ENCODE measurements at places on chromosomes 1 and 21.

GRCh38 chr1:59135761-59136255 is 161.1 kb upstream of the FGGY start:
- DNase-seq = no peak

GRCh38 chr1:202213361-202214088 is 19.9 kb downstream of the LGR6 start:
- DNase-seq = no peak

- no peak for DNase-seq
Measured at GRCh38 chr1:214569357-214570004, 18.1 kb upstream of the PTPN14 start.

GRCh38 chr1:156999596-157000320 is 45.8 kb downstream of the ARHGEF11 start:
- no peak for DNase-seq
